ENCODE measurements at places on chromosomes 3 and 15.

DNA sequence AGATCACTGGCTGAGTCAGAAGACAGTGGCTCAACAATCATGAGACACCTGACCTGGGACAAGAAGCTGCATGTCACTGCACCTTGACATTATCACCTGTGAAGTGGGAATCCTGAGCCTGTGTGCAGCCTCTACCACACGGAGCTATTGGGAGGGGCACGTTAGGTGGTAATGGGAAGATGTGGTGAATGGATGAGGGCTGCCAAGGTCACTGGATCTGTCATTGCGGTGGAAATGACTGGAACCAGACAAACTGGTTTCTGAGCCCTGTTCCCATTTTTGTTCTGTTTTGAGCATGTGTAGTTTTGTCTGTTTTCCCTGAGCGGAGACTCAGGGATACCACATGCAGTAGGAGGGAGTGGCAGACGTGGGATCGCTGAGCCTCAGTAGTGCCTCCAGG, 235.5 kb downstream of the OPA1 start:
- DNase-seq = no peak

DNA sequence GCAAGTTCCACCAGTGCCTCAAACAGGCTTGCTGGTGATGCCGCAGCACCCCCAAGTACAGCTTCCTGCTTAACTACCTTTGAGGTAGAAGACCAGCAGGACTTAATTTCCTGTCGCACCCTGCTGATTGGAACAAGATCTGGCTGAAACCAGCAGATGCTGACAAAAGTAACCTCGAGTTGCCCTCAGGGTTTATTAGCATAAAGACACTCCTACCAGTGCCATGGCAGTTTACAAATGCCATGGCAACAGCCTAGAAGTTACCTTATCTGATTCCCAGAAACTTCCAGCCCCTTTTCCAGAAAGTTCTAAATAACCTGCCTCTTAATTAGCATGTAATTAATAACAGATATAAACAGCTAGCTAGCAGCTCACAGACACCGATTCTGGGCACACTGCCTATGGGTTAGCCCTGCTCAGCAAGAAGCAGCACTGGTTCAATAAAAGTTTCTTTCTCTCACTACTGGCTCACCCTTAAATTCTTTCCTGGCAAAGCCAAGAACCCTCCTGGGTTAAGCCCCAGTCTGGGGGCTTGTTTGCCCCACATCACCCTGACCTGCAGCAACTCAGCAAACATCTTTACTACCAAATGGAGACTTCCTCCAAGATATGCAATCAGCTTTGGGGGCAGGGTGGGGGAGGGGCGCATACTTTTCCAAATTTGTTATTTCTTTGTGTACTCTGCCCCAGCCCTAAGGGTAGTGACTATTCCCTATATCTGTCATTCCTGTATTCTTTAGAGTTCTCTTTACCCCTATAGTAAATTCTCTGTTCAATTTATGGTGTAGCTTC, 54.2 kb downstream of the MAP4 start:
- no peak for DNase-seq

DNA sequence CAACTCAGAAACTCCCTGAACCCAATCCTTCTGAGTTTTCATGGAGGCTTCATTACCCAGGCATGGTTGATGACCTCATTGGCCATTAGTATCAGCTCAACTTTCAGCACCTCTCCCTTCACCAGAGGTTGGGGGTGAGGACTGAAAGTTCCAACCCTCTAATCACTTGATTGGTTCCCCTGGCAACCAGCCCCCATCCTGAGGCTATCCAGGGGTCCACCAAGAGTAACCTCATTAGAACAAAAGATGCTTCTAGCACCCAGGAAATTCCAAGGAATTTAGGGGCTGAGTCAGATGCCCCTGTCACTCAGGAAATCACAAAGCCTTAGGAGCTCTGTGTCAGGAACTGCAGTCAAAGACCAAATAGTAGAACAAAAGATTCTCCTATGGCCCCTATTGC, 43.8 kb downstream of the ADAMTSL3 start:
- DNase-seq = no peak

- DNase-seq = no peak
Observed at GRCh38 chr3:20264900-20265567, 79.0 kb upstream of the SGO1 start.

DNA sequence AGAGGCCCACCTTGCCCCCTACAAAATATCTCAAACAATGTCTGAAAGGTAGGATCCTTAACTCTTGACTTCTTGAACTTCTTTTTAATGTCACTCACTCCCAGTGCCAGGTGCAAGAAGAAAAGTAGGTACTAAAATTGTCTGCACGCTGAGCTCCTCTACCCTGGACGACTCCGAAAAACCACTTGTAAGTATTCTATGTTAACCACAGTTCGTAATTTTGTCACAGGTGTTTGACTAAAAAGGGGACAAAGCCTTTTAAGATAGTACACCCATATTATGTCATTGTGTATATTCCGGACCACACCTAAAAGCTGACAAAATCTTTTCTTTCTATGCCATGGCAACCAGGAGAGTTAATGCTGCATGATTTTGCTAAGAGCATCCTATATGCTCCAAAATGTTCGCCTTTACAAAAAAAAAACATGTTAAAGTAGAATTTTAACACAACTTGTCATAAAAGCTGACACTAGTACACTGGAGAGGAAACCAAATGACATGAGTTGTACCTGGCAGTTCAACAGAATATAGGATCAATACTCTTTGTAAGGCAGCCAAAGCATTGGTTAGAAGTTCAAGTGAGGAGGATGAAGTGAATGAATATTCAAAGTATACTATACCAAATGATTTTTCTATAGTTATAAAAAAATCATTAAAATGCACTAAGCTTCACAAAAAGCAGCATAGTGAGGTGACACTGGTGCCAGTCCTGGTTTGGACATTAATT, 210.5 kb downstream of the FOXP1 start:
- DNase-seq = no peak

- no peak for DNase-seq
Observed at GRCh38 chr3:172106037-172106954, 66.9 kb downstream of the FNDC3B start.

- no peak for DNase-seq
Observed at GRCh38 chr3:187951452-187952190, 202.3 kb upstream of the LPP start.

GRCh38 chr3:53715815-53716483, 130.3 kb downstream of the CHDH start:
- DNase-seq = no peak

- DNase-seq = no peak
Observed at GRCh38 chr3:136982520-136983138, 24.8 kb downstream of the IL20RB start.

DNA sequence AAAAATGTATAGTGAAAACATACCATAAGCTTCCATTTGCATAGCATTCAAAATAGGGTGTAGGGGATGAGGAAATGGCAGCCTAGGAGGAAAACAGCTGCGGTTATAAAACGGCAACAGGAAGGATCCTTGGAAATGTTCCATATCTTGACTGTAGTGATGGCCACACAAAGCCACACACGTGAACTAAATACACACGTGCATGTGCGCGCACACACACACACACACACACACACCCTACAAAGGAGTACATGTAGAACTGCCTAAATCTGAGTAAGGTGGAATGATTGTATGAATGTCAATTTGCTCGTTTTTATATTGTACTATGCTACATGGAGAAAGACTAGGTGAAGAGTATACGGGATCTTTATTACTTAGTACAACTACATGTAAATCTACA, 3.9 kb upstream of the IREB2 start:
- no peak for DNase-seq

DNA sequence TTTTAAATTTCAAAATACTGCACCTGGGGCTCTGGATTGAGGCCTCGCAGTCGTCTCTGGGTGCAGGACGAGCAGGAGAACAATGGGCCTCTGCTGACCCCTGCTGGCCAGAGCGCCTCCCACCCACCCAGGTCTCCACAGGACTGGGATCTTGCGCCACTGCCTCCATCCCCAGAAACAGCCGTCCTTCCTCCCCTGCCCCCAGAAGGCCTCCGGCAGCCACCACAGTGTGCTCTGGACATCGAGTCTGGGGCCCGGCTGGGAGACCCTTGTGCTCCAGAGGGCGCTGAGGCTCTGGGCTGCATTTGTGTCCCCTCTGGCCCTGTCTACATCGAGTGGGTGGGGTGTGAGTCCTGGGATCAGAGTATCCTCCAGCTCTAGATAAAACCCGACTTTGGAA, 6.7 kb upstream of the ACSBG1 start:
- peak; percentile 92 for DNase-seq

- no peak for DNase-seq
Observed at GRCh38 chr3:141337523-141337854, 30.8 kb upstream of the ZBTB38 start.

- no peak for DNase-seq
Observed at GRCh38 chr15:37253877-37254276, 153.5 kb upstream of the MEIS2 start.

- no peak for DNase-seq
Observed at GRCh38 chr3:54985856-54986255, 58.0 kb upstream of the LRTM1 start.

- DNase-seq = no peak
Observed at GRCh38 chr3:167876620-167877281, 141.2 kb downstream of the SERPINI1 start.

DNA sequence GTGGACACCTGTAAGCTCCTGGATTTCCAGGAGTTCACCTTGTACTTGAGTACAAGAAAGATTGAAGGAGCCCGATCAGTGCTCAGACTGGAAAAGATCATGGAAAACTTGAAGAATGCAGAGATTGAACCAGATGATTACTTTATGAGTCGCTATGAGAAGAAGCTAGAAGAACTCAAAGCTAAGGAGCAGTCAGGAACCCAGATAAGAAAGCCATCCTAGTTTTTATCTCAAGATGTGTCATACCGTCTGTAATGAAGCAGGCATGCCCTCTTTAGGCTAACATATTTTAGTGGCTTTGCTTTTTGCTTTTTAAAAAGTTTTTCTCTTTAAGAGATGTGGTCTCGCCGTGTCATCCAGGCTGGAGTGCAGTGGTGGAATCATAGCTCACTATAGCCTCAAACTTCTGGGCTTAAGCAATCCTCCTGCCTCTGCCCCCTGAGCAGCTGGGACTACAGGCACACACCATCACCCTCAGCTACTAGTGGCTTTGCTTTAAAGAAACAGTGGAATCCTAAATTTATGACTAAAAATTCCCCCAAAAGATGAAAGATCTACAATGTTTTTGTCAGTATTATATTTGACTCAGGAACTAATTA, 28.1 kb downstream of the EXOG start:
- no peak for DNase-seq

DNA sequence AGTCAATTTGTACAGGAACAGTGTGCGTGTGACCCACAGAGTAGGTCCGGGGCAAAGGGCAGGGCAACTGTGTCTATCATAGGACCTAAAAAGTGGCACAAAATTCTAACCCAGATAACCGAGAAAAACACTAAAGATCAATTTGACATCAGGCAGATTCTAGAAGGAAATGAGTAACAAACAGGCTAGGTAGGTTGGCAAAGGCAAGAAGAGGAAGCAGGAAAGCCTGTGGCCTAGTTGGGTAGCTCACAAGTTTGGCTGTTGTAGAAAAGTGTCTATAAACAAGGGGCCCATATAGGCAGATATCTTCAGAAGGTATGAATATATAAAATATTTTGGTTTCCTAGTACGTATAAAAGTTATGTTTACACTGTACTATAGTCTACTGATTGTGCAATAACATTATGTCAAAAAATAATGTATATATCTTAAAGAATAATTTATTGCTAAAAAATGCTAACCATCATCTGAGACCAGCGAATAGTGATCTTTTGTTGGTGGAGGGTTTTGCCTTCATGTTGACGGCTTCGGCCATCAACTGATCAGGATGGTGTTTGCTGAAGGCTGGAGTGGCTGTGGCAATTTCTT, 13.3 kb upstream of the OR5K1 start:
- DNase-seq = no peak

DNA sequence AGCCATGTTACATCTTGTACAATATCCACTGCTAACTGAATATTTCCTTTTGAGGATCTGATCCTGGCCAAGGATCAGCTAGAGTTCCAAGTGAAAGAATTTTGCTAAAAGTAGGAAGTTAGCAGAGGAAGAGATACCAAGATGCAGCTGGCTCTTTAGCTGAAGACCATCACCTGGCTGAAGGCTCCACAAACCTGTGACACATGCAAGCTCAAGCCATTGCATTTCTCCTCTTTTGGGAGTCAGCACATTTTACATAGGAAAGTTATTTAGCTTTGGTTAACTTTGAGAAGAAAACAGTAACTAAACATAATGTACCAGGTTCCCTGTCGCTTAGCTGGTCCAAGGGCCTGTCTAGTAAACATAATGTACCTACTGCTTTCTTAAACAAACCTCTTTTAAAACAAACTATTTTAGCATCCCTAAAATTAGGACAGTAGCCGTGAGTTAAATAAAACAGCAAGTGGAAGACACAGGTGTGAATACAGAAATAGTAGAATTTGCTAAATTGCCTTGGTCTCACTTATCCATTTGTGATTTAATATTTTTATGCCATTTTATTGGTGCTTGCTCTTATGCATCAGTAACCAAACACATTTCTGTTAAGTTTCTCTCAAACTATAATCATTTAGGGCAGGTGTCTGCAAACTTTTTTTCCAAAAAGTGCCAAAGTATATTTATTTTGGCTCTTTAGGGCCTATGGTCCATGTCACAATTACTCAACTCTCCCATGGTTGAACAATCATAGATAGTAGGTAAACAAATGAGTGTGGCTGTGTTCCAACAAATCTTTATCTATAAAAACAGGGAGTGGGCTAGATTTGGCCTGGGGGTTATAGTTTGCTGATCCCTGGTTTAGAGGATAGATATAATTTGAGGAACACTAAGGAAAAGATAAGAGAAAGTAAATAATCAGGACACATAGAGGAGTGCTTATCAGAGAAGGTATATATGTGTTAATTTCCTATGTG, 11.2 kb downstream of the GCSAM start:
- DNase-seq = no peak

DNA sequence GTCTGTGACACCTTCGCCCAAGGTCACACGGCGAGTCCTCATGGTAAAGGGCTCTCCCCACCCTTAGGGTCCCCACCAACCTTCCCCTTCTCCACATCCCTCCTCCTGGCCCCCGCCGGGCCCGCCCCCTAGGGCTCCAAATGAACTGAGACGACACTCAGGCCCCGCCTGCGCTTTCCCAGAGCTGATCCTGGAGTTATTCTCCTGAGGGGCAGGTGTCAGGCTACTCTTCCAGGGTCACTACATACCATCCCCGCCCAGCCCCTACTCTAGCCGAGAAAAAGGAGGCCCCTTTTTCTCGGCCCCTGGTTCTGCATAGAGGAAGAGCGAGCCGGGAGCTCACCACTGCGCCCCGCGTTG, 292 bp downstream of the USP4 start:
- peak; percentile 74 for DNase-seq

DNA sequence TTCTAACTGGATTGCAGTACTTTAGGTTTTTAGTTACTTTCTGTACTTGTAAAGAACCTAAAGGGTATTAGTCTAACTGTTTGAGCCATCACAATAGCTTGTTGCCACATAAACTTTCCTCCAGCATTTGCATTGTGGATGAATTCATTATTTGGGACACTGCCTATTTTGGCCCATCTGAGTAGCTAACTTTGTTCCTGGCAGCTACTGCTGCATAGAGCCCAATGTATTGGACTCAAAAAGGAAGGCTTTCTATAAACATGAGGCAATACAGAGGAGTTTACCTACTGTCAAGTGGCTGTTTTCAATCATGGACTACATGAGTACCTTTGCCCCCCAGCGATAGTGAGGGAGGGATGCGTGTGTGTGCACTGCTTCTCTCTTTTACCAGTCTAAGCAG, 1.9 kb downstream of the ROBO2 start:
- DNase-seq = no peak

GRCh38 chr3:43817825-43818224, 127.1 kb downstream of the ABHD5 start:
- DNase-seq = no peak

GRCh38 chr3:105904251-105904650, 35.4 kb upstream of the CBLB start:
- DNase-seq = no peak

GRCh38 chr3:158313338-158313927, 203.5 kb downstream of the RSRC1 start:
- DNase-seq = no peak
